ENCODE measurements at places on chromosomes 6 and 20.

GRCh38 chr6:111687652-111688051 lies 82.0 kb upstream of the TRAF3IP2 start:
- DNase-seq = no peak

DNA sequence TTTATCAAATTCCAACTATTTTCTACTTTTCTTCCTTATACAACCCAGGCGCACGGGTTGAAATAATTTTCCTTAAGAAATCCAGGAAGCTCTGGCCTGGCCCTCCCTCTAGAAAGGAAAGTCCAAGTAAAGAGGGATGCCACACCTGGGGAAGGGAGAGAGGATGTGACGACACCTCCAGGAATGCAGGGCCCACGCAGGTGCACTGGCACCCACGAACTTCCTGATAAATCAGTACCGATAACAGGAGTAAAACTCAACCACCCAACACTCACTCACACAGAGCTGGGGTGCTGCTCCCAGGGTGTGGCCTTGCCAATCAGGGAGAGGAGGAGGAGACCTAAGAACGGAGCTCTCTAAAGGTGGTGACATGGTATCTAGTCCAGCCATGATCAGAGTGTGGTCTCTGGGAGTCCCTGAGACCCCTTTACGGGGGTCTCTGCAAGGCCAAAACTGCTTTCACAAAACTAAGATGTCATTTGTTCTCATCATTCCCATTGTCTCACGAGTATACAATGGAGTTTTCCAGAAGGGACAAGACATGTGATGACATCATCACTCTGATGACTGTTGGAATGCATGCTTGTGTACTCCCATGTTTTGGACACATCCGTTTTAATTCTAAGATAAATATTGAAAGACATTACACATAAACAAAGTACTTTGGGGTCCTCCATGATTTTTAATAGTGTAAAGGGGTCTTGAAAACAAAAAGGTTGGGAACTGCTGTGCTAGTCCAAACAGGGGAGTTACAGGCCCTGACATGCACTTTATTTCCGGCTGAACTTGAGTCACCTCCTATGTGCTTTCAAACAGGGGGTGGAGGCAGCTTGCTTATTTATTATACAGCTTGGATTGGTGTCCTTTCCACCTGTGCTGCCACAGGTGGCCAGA lies 2.2 kb upstream of the PARD6B start:
- DNase-seq = no peak

- DNase-seq = peak; percentile 65
Measured at GRCh38 chr6:167683028-167683862, 143.5 kb upstream of the AFDN start.

DNA sequence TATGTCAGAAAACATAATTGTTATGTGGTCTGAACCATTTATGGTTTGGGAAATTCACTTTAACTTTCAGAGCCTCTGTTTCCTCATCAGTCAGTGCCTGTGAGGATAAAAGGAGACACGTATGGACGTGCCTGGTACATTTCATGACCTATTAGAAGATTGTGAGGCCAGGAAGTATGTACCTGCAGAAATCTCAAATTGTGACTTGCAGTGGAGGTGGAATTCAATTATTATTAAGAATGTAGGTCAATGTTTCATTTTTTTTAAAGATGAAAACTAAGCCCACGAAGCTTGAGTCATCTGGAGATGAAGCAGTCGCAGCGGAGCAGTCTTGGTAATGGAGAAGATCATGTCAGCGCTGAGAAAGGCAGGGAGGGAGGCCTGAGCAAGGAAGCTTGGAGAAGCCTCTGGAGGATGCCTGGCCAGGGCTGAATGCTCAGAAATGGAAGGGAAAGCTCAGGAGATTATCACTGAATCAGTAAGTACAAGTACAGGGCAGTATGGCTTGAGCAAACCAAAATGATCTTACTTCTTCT lies 3.9 kb upstream of the DSE start:
- no peak for DNase-seq

DNA sequence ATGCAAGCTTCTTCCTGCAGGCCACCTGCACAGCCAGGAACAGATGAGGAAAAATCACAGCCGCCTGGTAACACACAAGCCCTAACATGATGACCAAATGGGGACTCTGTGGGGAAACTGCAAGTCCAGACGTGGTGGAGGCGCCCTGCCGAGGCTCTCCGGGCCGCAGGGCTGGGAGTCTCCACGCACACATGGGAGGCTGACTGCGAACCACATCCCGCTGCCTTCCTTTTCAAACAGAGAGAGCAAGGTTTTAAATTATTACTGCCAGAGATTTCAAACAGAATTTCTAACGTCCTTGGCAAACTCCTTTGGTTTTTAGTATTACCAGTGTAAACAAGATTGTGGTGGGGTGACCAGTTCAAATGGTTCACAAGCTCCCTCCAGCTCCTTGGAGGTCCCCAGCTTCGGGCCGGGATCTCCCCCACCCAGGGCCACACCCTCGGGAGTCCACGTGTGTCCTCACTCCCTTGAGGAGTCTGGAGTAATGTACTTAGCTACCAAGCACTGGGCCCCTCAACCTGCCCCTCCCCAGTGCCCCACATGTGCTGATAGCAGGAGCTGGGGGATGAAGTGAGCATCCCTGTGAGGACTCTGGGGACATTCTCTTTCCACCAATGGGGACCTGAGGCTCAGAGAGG lies 252.7 kb downstream of the TAF4 start:
- DNase-seq = no peak

- no peak for DNase-seq
Measured at GRCh38 chr6:169529931-169530751, 171.7 kb downstream of the WDR27 start.

DNA sequence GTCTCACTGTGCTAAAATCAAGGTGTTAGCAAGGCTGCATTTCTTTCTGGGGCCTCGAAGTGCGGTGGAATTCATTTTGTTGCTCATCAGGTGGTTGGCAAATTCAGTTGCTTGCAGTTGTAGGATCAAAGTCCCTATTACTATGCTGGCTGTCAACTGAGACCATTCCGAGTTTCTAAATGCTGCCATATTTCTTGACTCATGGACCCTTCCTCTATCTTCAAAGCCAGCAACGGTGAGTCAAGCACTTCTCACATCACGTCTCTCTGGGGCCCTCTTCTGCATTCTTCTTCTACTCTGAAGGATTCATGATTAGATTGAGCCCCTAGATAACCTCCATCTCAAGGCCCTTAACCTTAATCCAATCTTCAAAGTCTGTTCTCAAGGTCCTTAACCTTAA lies 619.7 kb downstream of the HACE1 start:
- no peak for DNase-seq

DNA sequence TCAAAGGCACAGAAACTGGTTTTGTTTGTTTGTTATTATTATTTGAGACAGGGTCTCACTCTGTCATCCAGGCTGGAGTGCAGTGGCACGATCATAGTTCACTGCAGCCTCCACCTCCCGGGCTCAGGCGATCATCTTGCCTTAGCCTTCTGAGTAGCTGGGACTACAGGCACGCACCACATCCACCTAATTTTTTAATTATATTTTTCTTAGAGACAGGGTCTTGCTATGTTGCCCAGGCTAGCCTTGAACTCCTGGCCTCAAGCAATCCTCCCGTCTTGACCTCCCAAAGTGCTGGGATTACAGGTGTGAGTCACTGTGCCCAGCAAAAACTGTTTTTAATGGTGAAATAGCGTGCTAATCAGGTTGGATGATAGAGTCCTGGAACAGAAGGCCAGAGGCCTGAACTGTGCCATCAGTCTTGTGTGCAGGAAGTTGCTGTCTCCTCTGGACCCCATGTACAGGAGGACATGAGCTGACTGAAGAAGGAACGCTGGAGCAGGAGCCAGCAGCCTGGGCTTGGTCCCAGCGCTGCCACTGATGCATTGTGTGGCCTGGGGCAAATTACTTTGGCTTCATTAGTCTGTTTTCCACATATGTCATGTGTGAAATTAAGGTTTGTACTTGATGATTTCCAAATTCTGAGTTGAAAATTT lies 4.9 kb downstream of the TM9SF4 start:
- no peak for DNase-seq

DNA sequence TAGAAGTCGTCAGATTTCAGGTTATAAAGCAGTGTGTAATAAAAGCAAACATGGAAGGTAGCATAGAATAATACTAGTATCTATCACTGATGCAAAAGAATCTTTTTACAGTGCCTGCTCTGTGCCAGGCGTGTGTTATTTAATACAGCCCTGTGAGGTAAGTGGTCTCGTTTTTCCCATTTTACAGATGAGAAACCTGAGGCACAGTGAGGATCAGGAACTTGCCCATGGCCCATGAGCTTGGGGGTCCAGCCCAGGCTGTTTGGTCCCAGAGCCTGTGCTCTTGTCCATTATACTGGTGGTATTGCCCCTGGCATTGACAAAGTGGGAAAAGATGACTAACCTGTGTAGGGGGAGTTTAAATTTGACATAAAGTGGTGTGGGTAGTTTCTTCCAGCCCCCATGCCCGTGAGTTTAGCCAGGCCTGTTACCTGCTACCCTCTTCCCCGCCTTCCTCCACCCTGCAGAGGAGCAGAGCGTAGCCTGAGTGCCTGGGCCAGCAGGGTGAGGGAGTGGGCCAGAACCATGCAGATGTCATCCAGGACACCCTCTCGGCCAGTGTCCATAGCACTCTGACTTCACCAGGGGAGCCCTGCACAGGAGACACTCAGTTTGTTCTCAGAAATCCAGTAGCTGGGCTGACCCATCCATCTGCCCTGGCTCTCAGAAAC lies 16.6 kb downstream of the WRNIP1 start:
- no peak for DNase-seq

- no peak for DNase-seq
Measured at GRCh38 chr6:52568320-52568719, 8.5 kb downstream of the TRAM2 start.

DNA sequence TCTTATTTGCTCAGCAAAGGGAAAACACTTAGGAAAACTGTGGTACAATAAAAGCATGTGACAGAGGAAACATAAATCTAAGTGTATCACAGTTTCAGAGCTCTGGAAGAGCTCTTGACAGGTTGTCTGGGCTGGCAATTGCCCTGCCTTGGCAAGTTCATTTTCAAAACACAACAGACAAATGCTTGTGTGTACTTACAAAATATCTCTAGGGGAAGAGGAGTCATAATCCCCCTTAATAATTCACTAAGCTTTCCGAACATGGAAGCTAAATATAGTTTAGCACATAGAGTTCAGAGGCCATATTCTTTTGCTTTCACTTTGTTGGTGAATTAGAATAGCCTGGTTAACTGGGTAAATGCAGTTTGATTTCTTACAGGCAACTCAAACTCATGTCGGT lies 211.6 kb upstream of the THEMIS start:
- no peak for DNase-seq

All from left ventricle myocardium inferior (tissue), 1 donor.